Activated CD8-positive, alpha-beta memory T cell treated with anti-CD3 and anti-CD28 coated beads for 1 hour (primary cell): ENCODE measurements at places on chromosomes 2 and 18.

DNA sequence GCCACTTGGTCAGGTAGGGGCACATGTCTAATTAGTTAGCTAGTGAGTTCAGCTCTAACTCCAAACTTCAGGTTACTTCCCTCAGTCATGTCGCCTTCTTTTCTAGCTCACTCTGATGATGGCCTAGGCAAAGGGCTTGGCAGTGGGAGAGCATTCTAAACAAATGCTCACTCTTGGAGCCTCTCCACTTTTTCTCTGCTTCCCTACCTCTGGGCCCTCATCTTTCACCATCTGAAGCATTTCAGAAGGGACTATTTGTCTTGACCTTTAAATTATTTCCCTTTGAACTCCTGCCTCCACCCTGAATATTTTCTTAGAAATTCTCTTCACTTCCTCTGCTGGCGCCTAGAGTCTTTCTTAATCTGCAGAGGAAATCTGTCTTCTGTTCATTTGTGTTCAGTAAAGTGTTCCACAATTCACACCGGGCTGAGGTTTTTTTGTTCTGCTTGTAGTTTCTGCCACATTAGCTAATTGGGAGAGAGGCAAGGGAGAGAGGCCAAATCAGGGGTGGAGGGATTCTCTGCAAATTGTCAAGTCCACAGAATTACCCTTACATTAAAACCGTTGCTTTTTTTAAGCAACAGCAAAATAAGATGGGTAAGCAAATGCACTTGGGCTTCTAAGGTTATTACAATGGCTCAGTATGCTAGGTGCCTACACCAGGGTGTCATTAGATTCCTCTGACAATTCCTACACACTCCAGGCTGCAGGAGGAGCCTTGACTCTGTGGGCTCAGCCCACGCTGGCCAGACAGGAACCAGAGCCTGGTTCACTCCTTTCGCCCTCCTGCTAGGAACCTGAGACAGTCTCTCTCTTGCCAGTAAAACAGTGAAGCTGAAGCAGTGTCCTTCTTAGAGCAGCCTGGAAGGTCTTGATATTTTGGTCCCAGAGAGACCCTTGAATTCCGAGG is 5.5 kb downstream of the MSGN1 start:
- DNase-seq: no peak

GRCh38 chr2:11466307-11467128 is 557 bp upstream of the E2F6 start:
- DNase-seq: no peak

- DNase-seq: no peak
These were observed 73.1 kb downstream of the MYCN start for GRCh38 chr2:16013359-16013911.

GRCh38 chr2:64214281-64215115 is 70.3 kb upstream of the PELI1 start:
- no peak for DNase-seq

GRCh38 chr2:129439406-129440302 is 539.8 kb upstream of the RAB6C start:
- DNase-seq: no peak
